HS-27A (cell line): ENCODE measurements at places on chromosomes 1 and 21.

GRCh38 chr1:81569761-81570160 lies 231.0 kb upstream of the ADGRL2 start:
- DNase-seq, result no peak

- no peak for DNase-seq
Observed at GRCh38 chr1:7690496-7691182, 80.5 kb upstream of the VAMP3 start.

DNA sequence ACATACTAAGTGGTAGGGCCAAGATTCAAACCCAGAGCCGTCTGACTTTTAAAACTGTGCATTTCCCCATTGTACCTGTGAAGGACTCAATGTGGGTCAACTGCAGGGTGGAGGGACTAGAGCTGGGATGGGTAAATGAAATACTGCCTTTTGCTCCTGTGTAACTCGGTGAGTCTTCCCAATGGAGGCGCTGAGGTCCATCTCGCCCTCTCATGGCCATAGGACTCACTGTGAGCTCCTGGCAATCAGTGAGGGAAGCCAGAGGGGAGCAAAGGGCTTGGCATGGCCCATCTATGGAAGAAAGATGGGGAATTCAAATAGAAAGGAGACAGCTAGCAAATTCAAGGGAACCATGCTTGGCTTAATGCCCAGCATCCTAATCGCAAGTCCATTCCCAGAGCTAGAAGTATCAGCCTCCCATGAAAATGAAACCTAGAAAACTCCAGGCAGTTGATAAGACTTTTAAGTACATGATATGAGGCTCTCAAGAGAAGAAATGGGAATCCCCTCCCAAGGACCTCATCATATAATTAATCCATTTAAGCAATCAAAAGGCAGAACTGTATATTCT lies 25.4 kb upstream of the CGN start:
- DNase-seq, result no peak

DNA sequence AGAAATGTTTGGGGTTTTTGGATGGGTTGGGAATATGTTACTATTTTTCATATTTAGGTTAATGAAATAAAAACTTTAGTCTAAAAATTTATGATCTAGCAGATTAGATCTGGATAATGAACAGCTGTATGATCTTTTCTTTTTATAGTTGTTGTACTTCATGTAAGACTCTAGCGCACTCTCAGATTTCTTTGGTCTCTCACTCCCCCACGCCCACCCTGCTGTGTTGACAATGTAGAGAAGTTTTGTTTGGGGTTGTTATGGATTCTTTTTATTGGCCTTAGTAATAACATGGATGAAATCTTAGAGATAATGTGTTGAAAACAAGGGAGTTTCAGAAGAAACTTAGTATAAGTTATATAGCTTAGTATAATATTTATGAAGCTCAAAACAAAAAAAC lies 5.5 kb downstream of the KLF18 start:
- no peak for DNase-seq

- DNase-seq, result no peak
Observed at GRCh38 chr1:160406131-160406968, 6.0 kb downstream of the VANGL2 start.

- no peak for DNase-seq
Observed at GRCh38 chr1:205192287-205192686, 19.2 kb downstream of the DSTYK start.

- DNase-seq, result peak; percentile 49
Observed at GRCh38 chr1:192439373-192440025, 122.7 kb downstream of the RGS21 start.
